Activated CD4-positive, alpha-beta T cell treated with anti-CD3 and anti-CD28 coated beads for 4 hours (primary cell): ENCODE measurements at places on chromosomes 1 and 21.

- no peak for DNase-seq
Measured at GRCh38 chr1:160904783-160905616, 20.0 kb upstream of the ITLN1 start.

DNA sequence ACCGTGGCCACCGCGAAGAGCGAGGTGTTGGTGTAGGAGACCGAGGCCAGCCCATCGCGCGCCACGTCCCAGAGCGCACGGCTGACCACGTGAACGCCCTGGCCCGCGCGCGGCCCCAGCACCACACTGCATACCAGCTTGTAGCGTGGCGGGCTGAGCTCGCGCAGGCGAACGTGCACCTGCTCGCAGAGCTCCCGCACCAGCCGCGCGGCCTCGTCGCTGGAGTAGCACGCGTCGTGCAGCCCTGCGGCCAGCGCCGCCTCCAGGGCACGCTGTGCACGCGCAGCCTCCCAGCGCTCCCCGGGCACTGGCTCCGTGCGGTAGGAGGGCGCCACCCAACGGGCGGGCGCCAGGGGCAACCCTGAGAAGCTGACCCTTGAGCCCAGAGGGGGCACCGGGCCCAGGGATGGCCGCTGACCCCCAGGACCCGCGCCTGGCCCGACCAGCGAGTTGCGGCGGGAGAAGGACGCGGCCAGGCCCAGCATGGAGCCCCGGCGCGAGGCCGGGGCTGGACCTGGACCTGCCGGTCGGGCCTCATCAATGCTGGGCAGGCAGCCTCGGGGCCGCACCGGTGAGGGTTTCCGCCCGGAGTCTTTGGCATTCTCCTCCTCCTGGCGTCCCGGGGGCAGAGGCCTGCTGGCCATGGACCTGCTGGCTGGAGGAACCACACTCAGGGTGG is 987 bp downstream of the DYNLT4 start:
- no peak for DNase-seq

DNA sequence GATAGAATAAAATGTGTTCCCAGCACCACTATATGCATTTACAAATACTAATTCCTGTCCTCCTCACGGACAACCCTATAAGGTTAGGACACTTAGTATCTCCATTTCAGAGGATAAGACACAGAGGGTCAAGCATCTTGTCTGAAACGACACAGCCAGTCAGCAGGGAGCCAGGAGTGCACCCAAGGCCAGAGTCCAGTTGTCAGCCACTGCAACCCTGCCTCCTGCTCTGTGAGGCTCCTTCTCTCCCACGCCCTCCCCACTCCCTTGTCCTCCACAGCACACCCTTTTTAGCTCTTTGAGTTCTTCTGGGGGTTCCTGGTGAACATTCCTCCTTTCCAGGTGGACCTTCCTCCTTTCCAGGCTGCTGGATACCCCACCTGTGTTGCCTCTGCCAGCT is 119.0 kb upstream of the TNR start:
- no peak for DNase-seq

DNA sequence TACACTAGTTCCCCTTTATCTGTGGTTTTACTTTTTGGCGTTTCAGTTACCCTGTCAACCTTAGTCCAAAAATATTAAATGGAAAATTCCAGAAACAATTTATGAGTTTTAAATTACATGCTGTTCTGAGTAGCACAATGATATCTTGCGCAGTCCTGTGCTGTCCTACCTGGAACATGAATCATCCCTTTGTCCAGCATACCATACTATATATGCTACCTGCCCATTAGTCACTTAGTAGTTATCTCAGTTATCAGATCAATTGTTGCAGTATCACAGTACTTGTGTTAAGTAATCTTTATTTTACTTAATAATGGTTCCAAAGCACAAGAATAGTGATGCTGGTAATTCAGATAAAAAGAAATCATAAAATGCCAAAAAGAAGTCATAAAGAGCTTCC is 52.7 kb downstream of the AGBL4 start:
- DNase-seq, result no peak

DNA sequence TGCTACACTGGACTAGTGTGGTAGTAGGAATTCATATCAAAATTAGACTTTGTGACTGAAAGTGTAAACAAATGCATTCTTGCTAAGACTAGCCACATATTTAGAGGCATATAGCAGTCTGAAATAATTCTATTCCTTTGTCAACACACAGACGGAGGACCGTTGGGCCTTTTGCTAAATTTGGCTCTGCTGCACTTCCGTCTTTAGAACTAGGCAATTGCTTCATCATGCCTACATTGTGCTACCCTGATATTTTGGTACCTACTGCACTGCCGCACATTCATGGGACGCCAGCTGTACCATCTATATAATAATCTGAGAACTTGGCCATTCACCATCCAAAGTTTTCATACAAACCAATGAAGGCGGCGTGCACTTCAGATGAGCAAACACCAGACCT is 346.8 kb downstream of the KIF26B start:
- DNase-seq, result no peak
